ENCODE measurements at places on chromosomes 7 and 10.

DNA sequence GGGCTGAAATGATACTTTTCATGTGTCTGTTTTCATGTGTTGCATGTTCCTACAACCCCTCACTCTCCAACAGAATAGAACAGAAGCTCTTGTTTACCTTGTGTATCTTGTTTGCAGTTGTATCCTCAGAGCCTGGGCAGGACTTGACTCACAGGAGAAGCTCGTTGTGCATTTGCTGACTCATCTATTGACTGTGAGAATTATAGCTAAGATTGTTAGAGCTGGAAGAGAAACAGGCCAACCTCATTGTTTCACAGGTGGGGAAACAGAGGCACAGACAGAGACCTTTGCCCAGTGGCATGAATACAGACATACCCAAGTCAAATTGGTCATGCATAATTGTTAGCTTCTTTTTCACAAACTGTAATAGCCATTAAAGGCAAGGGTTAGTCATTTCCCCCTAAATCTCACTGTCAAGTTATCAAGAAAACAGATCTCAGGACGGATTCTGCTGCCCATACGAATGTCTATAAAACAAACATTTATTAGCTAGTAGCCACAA lies 4.6 kb upstream of the TSPAN15 start:
- DNase-seq = no peak

DNA sequence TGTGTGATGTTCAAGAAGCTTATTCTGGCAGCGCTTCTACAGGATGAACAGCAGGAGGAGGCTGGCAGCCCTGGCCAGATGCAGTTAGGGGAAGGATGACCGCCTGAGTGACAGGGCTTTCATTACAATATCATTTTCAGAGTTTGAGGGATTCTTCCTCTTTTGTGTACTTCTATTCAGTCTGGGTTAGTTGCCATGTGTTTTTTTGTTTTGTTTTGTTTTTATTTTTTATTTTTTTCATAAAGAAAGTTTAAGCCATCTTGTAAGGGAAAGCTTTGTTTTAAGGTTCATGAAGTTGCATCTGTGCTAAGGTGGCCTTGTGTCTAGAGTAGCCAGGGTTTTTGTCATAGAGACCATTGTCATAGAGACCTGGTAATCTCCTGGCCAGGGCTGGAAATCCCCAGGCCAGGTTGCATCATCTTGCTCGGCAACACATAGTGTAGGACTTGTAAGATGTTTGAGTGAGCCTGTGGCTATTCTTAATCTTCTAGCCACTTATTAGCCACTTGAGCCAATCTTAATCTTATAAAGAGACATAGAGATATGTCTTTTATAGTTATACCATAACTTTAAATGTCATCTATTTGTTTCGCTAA lies 230.5 kb upstream of the TMEM229A start:
- no peak for DNase-seq

DNA sequence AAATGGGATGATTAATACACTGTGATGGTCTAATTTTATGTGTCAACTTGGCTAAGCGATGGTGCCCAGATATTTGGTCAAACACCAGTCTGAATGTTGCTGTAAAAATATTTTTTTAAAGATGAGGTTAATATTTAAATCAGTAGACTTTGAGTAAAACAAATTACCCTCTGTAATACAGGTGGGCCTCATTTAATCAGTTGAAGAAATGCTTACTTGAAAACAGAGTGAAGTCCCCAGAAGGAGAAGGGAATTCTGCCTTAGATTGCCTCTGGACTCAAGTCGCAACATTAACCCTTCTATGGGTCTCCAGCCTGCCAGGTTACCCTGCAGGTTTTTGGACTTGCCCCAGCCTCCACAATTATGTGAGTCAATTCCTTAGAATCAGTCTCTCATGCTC lies 49.8 kb upstream of the AGK start:
- no peak for DNase-seq

GRCh38 chr7:15084368-15084767 lies 181.8 kb upstream of the DGKB start:
- no peak for DNase-seq
